Mammary epithelial cell (primary cell): ENCODE measurements at places on chromosomes 6 and 20. TPM values are rescaled to one million over a fixed set of nuclear protein-coding genes. Genes with fewer than 3 reads are reported as not detected.

- peak; percentile 29 for DNase-seq
Observed at GRCh38 chr20:43187476-43188233, 2.1 kb downstream of the PTPRT start.

- DNase-seq = no peak
Observed at GRCh38 chr6:37041521-37041920, 36.1 kb downstream of the FGD2 start.

- no peak for DNase-seq
Observed at GRCh38 chr20:62142252-62143080, 728 bp downstream of the PSMA7 start.

The ZNF318 gene
- total RNA-seq = 9.3 and 15.9 TPM in 2 replicates

The PRSS16 gene
- total RNA-seq = 10.5 and 16.5 TPM in 2 replicates

The NUP43 gene
- 45.7 and 51.4 TPM in 2 replicates for total RNA-seq

The DTD1 gene
- 83.2 and 116 TPM in 2 replicates for total RNA-seq

The RPL7L1 gene
- 106 TPM for total RNA-seq

The BNIP5 gene
- total RNA-seq = not detected

- DNase-seq = no peak
Observed at GRCh38 chr20:47789081-47789763, 3.9 kb upstream of the SULF2 start.

- peak; percentile 36 for DNase-seq
Observed at GRCh38 chr6:37236921-37237320, 20.7 kb upstream of the TBC1D22B start.

GRCh38 chr6:122050242-122050755 is 349.2 kb upstream of the HSF2 start:
- no peak for DNase-seq

- DNase-seq = no peak
Observed at GRCh38 chr20:8089668-8090067, 42.4 kb upstream of the PLCB1 start.

The RAB44 gene
- total RNA-seq = 0.16 TPM in 1 of 2 replicates, not detected in the other

GRCh38 chr20:9375221-9375681 is 139.1 kb upstream of the LAMP5 start:
- no peak for DNase-seq

The TGM3 gene
- total RNA-seq = not detected
